ENCODE measurements at places on chromosomes 16 and 17.

GRCh38 chr16:19858340-19859018, 26.2 kb downstream of the GPRC5B start:
- no peak for DNase-seq

- no peak for DNase-seq
Observed at GRCh38 chr16:88377961-88378360, 4.8 kb upstream of the ZNF469 start.

GRCh38 chr17:39791111-39791992, 53.6 kb downstream of the GRB7 start:
- DNase-seq = no peak

DNA sequence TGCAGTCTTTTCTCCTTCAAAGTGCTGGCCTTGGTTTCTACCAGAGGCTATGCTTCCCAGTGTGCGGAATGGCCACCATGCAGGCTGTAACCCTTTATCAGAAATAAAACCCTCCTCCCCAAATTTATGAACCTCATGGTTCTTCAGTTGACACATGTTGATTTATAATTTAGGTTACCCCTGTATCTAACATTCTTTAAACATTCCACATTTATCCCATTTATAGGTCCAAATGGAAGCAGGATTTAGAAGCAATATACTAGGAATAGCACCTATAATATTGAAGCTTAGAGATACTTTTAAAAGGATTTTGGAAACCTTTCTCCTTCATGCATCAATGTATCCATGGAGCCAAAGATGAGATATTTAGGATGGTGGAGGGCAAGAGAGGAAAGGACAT, 438.8 kb upstream of the C16orf82 start:
- no peak for DNase-seq

GRCh38 chr16:57949013-57949412, 21.9 kb downstream of the CNGB1 start:
- DNase-seq = no peak

GRCh38 chr16:84418056-84418849, 49.9 kb downstream of the ATP2C2 start:
- DNase-seq = no peak

DNA sequence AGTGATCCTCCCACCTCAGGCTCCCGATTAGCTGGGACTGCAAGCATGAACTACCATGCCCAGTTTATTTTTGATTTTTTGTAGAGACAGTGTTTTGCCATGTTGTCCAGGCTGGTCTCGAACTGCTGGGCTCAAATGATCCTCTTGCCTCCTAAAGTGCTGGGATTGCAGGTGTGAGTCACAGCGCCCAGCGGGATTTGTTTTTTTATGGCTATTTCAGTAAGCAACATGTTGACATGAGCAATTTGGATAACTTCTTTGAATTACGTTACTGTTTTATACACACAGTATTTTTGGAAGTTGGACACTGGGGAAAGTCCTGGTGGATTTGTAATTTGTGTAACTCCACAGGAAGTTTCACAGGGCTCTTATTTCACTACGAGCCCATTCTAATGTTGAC, 18.5 kb upstream of the RHOT1 start:
- no peak for DNase-seq

GRCh38 chr17:10384175-10384574, 11.4 kb upstream of the MYH13 start:
- DNase-seq = no peak
